CD4-positive, alpha-beta T cell treated with Interleukin-21 for 1 hour (primary cell): ENCODE measurements at places on chromosomes 7 and 10.

- peak; percentile 44 for DNase-seq
These were observed 256.4 kb downstream of the CAMK1D start for GRCh38 chr10:12605580-12606405.

GRCh38 chr10:35789996-35790395, 147.9 kb upstream of the FZD8 start:
- DNase-seq, result no peak

DNA sequence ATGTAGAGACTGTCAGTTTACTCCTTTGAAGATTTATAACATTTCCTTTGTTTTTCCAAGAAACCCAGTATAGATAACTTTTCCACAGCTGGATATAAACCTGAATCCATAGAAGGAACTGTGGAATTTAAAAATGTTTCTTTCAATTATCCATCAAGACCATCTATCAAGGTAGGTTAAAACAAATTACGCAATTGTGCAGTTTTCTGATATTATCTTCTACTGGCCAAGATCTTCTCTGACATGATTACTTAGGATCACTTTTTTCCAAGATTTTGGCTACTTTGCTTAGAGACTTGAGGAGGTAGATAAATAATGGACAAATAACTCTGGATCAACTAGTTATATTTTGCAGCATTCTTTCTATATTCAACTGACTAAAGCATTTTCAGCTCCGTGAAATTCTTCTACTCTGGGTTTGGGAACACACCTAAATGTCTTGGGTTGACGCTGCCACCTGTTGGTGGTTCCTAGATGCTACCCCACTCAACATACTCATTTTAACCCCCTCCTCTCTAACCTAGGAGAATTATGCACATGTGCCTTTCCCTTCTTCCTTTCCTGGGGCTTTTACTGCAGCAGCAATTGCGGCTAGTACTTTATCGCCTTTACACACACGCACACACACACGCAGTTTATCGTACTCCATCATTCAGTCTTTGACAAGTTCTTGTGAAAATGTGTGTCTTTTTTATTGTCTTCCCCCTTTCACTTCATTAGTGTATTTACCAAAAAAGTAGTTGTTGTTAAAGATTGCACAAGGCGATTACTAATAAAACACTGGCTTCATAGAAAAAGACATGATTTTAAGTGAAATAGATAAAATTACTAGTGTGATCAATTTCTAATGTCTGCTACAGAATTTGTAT, 32.7 kb downstream of the ABCB5 start:
- no peak for DNase-seq

GRCh38 chr10:70500368-70500767, 21.8 kb downstream of the PALD1 start:
- DNase-seq, result no peak

GRCh38 chr7:17659126-17659525, 281.2 kb downstream of the SNX13 start:
- no peak for DNase-seq

DNA sequence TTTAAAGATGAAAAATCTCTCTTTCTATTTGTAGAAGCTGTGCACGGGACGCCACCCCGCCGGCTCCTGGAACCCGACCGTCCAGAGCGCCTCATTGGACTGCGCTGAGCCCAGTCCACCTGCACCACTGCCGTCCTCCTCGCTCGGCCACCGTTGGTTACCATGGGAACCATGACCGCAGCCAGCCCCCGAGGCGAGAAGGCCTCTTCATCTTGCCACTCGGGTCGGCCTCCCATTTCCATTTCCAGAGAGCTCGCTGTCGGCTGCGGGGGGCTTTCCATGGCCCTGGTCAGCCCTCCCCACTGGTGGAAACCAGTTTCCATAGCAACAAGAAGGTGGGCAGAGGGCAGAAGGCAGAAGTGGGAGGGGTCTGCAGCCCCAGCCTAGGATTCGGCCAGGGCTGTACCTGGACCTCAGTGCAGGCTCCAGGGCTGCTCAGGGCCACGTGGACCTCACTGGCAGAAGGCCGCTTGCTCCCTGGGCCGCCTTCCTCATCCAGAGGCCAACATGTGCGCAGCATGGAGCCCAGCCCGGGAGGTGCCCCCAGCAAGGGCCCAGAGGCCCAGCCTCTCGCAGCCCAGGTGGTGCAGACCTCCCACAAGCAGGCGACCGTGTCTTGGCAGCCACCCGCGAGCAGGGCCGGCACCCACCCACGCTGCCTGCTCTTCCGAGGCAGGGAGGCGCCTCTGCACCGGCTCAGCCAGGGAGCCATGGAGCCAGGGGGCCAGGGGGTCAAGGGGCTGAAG, 283.5 kb upstream of the PPP2R2D start:
- DNase-seq, result no peak

- no peak for DNase-seq
These were observed 4.8 kb downstream of the IDE start for GRCh38 chr10:92569071-92569470.

DNA sequence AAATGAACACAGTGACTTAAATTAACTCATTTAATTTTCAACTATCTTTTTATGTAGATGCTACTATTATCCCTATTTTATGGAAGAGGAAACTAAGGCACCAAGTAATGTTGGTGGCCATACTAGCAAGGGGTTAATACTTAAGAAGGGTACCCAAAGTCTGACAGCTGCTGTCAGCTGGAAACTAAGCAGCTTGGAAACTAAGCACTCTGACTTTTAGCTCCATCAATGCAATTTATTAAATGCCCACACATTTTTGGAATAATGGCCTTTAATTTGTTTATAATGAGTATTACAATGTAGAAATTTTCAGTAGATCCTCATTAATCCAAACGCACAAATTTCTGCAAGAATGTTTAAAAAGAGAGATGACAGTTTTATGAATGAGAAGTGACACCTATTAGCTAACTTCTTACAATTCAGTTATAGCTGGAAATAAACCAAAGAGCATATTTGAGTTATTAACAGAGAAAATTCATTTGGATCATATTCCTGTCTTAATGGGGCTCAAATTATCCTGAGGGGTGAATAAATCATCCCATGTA, 483.1 kb upstream of the MBL2 start:
- DNase-seq, result no peak

GRCh38 chr7:135661311-135662122, 797 bp upstream of the STMP1 start:
- peak; percentile 6 for DNase-seq

- peak; percentile 74 for DNase-seq
These were observed 45.3 kb upstream of the PIK3AP1 start for GRCh38 chr10:96765406-96766240.

DNA sequence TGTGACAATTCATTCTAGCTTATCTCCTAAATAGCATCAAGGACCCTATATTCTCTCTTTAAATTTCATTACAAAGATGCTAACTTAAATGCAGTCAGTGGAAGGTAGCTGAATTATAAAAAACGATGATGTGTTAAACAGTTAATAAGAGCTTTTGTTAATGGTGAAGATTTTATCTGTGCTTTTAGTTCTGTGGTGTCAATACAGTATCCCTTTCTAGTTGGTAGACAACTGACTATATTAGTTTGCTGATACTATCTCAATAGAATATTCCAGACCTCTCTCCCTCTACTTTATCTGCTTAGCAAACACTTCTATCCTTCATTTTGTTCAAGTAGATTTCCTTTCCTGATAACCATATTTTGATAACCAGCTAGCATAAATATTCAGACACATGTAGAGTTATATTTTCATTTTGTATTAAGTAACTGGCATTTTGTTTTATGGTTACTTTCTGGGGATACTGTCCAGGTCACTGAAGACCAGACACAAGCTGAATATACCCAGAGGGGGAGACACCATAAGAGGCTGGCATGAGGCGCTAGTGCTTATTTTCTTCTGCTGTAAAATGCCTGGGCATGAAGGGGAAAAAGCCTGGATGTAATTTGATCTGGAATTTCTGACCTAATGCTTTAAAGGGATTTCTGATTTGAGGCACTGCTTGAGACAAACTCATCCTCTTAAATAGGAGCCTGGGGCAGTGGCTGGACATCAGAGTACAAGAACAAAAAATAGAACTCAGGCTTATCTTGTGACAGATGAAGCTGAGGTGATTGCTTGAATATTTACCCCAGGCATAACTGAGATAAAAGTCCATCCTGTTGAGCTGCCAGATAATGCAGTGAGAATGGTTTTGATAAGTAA, 197.5 kb downstream of the MALRD1 start:
- DNase-seq, result no peak

GRCh38 chr10:19325581-19325980, 277.0 kb downstream of the MALRD1 start:
- no peak for DNase-seq

- no peak for DNase-seq
These were observed 20.6 kb downstream of the TMEM273 start for GRCh38 chr10:49167425-49168170.

DNA sequence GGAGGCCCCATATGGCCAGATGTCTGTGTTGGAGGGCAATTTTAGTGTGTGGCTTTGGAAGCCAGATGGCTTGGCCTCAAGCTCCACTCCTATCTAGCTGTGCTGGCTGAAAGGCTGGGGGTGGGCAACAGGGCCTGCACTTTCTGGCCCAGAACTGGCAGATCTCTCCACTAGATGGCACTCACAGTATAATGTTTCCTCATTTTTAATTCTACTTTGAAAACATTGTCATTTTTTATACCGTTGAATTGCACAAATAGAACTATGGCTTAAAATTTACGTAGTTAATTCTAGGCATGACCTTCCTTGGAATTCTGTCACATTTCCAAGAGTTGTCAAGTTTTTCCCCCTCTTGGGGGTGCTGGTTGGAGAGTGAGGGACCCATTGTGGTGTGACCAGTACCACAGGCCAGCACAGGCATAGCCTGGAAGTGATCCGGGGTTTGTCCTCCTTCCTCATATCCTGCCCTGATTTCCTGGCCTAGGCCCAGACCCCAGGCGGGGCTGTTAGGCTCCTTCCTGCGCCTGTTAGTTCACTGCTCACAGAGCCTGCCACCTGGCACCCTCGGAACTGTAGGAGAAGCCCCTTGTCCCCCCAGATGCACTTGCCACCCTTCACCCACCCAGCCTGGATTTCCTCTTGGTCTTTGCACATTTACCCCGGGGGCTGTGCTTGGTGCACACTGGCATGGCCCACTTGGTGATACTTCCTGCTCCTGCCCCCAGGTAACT, 52.8 kb downstream of the ARHGAP22 start:
- peak; percentile 8 for DNase-seq

- DNase-seq, result no peak
These were observed 25.9 kb downstream of the FOXK1 start for GRCh38 chr7:4707980-4708411.

DNA sequence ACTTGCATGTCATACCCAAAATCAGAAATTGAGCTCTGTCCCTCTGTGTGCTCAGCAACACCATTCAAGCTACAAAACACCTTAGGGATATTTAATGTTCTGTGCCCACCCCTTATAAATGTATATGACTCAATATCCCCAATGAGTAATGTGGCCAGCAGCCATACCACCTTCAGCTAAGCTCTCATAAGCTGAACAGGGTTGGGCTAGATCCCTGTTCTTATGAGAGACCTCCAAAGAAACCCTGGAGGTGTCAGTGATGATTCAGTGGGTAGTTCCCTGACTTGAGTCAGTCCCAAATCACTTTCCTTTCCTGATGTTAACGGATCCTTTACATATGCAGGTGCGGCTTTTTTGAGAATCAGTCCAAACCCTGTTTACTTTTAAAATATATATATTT, 253.8 kb downstream of the CREB5 start:
- no peak for DNase-seq

- DNase-seq, result no peak
These were observed 113.1 kb downstream of the CTTNBP2 start for GRCh38 chr7:117759950-117760640.

- no peak for DNase-seq
These were observed 51.3 kb downstream of the USP6NL start for GRCh38 chr10:11560076-11560709.

- no peak for DNase-seq
These were observed 10.6 kb downstream of the SGMS1 start for GRCh38 chr10:50613150-50613549.

DNA sequence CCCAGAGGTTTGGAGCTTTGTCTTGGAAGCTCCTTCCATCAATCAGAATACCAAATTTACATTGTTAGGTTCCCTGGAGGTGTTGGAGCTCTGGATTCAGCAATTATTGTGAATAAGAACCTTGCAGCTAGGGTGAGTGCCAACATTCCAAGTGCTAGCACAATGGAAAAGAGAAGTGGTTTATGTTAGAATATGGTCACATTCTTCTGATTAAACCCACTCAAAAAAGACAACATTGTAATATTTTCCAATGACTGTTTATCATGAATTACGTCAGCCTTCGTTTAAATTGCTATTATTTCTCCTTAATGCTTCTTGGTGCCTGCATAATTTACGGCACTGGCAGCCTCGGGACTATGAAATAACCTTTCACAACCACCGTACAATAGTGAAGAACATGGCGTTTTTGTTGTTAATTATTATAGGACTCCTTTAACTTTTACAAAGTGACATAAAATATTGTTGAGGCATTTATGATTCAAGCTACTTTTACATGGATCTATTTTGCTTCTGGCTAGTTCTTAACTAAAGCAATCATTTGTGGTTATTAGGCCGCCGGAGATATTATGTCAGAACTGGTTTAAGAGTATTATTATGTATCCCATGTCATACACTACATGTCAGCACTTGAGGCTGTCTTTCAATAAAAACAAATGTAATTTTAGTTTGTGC, 117.7 kb downstream of the ARID5B start:
- DNase-seq, result no peak

DNA sequence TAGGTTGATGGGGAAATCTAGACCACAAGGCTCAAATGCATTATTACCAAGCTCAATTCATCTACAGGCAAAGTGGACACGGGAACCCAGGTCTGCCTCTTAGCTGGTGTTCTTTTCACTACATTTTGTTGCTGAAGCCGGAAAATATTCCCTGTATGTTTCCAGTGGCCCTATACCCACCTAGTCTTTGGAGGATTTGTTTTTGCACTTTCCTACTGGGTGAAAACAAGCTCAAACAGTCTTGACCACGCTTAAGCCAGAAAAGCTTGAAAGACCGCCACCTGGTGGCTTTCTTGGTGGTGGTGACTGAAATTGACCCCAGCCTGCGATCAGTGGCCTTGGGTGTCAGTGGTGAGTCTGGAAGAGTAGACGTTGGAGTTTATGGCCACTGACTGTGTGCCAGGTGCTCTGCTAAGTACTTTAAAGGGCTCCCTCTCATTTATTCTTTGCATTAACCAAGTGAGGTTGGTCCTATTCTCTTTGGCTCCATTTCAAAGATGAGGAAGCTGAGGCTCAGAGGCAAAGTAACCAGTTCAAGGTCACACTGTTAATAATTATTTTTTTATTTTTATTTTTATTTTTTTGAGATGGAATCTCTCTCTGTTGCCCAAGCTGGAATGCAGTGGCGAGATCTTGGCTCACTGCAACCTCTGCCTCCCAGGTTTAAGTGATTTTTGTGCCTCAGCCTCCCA, 11.1 kb upstream of the CRTAC1 start:
- DNase-seq, result peak; percentile 35

GRCh38 chr10:4280461-4281189, 495.6 kb upstream of the KLF6 start:
- no peak for DNase-seq

DNA sequence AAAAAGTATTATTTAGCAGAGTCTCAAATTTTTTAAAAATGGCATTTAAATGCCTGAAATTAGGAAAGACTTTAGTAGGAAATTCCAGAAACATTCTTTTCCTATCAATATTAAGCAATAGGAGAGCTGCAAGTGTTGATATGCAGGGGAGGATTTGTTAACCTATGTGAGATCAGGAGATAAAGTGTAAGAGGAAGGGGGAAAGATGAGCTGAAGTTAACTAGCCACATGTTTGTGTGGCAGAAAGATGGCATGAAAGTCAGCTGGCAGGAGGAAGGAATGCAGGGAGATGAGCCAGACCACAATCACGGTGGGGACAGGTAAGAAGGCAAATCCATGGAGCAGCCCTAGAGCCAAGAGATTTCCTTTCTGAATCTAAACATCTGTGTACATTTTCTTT, 303.6 kb downstream of the MAGI2 start:
- DNase-seq, result no peak
